Tongue (tissue), 3 donors: ENCODE measurements at places on chromosomes 2 and 18. TPM values are rescaled to one million over a fixed set of nuclear protein-coding genes. Genes with fewer than 3 reads are reported as not detected.

DNA sequence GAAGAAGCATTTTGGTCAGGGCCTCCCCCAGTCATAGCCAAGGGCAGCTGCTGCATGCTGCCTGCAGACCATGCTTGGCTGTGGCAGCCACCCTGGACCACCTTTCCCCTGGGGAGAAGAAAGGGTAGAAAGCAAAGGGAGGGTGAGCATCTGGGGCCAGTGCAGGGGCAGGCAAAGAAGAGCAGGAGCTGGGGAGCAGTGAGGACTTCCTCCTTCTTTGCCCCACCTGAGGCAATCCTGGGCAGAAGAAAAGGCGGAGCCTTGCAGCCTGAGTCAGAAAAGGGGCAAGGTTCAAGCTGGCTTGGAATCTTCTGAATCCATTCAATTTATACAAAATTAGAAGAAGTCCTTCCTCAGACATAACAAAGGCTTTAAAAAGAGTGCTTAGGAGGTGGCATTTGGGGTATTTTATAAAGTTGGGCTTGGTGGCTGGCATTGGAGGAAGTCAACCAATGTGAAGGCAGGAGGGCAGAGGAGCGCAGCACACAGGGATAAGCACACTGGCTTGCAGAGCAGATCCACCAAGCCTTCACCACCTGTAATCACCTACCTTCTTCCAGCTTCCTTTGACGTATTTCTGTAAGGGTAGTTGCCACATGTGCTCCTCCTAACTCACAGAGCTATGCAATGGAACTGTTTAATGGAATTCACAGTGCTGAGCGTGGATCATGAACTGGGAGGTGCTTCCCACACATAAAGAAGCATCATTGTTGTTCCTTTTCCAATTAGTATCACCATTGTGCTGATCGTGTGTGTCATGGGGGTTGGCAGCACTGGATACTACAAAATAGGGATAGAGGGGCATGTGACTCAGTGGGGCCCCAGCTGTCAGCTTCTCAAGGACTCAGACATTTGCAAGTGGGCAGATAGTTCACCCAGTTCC, 154.4 kb upstream of the EPAS1 start:
- no peak for DNase-seq

DNA sequence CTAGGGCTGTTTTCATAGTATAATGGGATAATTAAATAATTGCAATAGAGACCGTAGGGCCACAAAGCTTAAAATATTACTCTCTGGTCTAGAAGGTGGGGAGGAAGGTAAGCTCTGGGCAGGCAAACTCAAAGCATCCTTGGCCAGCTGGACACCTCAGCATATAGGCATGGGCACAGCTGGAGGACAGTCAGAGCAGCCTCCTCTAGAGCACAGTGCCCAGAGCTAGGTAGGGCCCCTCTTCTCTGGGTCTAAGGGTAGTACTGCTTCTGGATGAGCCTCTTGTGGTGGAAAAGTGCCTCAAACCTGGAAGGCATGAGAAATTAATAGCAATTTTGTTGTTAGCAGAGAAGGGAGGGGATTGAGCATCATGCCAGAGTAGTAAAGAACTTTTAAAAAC, 291.3 kb upstream of the FBXO11 start:
- DNase-seq = no peak

The ALLC gene
- not detected for total RNA-seq

DNA sequence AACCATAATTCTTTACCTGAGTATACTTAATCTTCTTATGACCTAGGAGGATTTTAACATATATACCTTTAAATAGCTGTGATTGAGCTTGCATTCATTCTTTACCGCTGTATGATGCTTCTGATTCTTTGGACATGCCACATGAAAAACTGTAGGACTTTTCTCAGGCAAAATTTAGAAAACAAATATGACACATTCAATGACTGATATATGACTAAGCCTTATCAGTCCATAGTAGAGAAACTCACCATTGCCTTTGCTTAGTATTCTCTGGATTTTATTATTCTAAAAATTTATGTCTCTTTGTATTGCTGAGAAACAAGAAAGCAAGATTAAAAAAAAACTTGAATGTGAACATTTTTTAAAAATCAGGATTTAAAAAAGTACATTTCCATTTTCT, 3.7 kb downstream of the FAM171B start:
- no peak for DNase-seq

DNA sequence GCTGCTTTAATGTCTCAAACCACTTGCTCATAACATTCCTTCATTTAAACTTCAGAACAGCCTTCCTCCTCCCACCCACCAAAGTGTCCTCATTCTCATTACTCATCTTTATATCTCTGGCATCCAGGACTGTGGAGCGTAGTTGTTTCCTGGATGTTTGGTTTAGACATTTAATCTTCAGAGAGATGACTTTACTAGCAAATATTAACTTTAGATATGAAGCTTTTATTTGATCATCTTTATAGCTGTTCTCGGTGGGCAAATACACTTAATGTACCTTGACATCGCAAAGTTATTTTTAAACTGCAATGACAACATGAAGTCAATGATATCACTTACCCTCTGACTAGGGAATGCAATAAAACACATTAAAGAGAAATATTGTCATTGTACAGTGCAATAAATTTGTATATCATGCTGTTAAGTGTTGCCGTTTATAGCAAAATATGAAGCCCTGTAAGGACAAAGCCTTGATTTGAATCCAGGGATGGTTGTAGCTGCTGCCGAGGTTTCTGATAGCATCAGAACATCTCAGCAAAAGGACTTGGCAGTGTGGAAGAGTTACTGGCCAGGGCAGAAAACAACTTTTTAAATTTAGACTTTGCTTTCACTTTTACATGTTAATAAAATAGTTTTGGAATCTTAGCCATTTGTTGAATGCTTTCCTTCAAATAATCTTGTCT, 4.6 kb upstream of the LAMA3 start:
- no peak for DNase-seq

GRCh38 chr2:105848367-105848766, 103.7 kb downstream of the NCK2 start:
- DNase-seq = no peak

DNA sequence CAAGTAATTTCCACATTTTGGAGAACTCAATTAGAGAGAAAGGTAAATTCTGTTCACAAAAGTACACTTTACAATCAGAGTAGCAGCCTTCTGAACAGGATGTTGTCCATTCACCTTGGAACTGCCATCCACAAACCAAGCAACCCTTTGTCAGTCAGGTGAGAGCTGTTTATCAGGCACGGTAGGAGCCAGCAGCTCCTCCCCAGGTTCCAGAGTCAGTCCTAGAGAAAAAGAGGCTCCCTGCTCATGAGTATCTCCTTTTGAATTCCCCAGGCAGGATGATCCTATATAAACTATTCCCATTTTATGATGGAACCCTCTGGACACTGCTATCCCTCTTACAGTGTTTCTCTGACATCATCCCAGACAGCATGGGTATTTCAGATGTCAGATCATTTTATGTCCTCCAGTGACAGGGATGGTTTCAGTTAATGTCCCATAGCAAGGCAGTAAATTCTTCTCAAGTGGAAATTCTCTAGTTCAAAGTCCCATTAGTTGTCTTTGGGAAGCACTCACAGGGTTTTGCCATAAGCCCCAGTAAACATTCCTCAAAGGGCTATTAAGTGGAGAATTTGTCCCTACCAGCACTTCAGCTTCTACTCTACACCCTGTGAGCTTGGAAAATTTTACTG, 34.5 kb upstream of the CSRNP3 start:
- no peak for DNase-seq

The NFATC1 gene
- total RNA-seq = 18.6 TPM

DNA sequence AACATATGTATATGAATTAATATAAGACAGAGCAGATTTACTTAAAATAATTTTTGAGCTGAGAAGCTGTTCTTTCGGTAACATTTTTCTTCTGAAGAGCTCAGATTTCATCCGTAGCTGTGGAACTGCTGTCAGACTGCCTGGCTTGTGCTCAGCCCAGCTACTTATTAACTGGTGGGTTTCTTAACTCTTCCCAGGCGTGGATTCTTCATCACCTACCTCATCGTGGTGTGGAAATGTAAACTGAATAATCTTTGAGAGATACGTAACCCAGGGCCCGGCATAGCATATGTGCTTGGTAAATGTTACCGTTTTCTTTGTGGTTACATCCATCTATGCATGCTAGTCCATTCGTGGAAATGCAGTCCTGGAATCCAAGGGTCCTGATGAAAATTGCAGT, 145.0 kb downstream of the MCFD2 start:
- peak; percentile 36 for DNase-seq

DNA sequence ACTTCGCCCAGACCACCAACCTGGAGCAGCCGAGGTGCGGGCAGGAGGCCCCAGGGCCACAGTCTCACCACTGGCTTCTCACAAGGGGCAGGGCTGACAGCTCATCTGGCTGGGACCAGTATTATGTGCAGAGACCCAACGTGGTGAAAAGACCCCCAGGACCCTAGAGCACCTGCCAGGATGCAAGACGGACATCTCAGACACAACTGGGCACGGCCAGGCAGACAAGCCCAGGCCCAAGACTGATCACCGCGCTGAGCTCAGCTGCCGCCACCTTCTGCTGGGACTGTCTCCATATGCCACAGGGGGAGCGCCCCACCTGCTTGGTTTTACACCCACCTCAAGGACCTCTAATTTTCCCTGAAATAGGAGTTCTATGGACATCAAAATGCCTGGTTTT, 23.2 kb downstream of the HDAC4 start:
- DNase-seq = no peak

DNA sequence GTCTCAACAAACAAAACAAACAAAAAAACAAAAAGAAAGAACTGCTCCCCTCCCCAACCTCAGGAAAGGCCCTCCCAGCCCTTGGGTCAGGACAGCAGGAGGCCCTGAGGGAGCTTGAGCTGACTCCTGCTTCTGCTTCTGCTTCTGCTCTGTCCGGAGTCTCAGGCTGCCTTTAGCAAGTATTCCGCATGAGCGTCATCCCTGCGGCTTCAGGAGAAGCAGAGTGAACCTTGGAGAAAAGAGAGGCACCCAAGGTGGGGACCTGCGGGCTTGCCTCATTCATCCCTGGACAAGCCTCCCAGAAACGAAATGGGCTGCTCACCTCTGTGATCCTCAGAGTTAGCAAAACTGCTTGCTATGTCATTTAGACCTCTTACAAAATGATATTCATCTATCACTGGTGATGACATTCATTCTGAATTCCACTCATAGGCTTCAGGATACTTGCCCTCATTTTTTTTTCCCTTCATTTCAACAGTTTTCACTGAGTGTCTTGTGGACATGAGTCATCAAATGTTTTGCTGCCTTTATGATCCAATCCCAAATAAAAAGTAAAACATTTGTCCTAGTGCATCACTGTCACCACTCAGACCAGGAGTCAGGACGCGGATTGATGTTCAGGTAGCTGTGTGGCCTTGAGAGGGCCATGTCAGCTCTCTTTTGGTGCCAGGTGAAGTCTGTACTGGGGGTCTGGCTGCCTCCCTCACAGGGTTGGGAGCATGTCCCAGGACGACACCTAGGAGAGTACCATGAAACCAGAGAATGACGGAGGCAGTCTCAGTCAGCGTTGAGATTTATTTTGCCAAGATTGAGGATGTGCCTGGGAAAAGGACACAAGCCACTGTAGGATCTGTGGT, 51.7 kb downstream of the IMPA2 start:
- DNase-seq = no peak

The NETO1 gene
- total RNA-seq = not detected

- DNase-seq = no peak
Measured at GRCh38 chr2:4653991-4654390, 950.6 kb downstream of the DCDC2C start.

GRCh38 chr18:43879415-43879814, 602.1 kb upstream of the SYT4 start:
- DNase-seq = no peak

GRCh38 chr2:241774419-241775222, 2.0 kb upstream of the GAL3ST2 start:
- no peak for DNase-seq

- DNase-seq = no peak
Measured at GRCh38 chr2:162521871-162522650, 178.1 kb downstream of the GCA start.

DNA sequence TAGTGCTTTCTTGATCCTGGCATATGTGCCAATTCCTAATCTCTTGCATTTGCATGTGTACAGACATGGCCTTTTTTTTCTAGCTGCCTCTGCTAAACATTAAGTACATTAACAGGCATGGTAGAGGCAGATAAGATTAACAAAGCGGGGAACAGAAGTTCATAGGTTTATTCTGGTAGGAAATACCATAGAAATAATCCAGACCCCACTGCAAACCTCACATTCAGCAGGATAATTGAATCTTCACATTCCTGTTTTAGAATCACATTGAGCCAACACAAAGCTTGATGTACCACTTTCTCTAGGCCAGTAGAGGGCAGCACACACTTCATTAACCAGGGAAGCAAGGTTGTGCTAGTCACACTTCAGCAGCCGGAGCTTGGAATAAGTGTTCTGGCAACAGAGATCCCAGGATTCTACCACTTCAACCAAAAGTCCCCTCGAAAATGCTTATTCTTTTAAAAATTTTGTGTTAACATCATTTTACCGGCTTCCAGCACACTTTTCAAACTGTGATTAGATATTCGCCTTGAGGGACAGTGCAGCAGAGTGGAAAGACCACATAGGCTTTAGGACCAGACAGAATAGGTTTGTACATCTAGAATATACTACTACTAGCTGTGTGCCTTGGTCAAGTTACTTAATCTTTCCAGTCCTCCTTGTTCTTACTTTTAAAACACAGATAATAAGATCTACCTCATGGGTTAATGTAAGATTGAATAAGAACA, 420.2 kb upstream of the CHST9 start:
- DNase-seq = peak; percentile 94

DNA sequence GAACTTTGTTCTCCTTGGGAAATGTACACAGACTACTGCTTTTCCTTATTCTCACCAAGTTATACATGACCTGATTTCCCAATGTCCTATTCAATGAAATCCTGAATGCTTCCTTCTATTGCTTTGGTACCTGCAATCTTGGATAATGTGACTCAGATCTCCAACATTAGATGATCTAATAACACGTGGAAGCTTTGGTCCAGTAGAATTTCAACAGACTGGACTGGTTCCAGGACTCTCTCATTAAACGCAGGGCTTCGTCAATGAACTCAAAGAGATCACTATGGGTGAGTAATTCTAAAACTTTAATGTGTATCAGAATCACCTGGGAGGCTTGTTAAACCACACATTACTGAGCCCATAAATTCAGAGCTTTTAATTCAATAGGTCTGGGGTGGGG, 413.6 kb upstream of the KCNH7 start:
- no peak for DNase-seq

- no peak for DNase-seq
Measured at GRCh38 chr2:170563401-170563800, 151.7 kb upstream of the SP5 start.

The MYOM1 gene
- 662 TPM for total RNA-seq

DNA sequence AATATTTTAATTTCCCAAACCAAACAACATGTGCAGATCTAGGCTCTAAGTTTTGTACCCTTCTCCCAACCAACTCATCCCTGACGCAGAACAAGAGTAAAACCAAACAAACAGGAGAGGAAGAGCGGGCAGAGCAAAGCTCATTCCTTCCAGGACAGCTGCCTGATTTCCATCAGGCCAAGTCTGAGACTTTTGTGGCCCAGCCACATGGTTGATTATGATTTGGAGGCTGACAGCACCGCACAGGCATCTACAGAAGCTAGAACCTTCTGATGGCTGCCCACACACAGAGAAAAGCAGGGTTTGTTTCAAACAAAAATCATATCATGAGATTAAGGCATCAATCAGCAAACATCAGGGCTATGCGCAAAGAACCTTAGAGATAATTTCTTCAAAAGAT, 262.6 kb downstream of the TNS1 start:
- peak; percentile 88 for DNase-seq

GRCh38 chr18:63890237-63890949, 2.9 kb downstream of the SERPINB2 start:
- DNase-seq = no peak

- peak; percentile 45 for DNase-seq
Measured at GRCh38 chr2:205685314-205686055, 3.2 kb downstream of the NRP2 start.
